ENCODE measurements at places on chromosomes 1 and 21.

DNA sequence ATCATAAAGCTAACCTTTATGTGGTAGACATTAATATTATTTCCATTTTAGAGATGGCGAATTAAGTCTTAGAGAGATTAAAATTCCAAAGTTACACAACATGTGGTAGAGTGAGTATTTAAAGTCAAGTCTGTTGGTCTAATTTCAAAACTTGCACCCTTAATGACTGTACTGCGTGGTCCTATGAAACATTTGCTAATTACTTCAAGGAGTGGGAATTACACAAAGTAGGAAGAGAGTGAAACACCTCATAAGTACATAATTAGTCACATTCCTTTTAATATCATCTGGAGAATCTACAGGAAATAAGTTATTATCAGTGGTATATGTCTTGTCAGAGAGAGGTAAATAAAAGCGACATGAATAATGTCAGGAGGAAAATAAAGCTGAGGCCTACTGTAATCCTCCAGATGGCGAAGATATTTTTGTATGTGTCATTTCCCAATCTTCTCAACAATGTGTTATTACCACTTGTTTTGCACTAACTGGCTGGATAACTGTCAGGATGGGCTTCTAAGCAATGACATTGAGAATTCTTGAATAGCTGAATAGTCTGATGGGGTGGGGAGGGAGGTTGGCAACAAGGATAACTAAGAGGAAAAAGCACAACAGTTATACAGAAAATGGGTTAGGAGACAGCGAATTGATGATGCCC lies 95.5 kb downstream of the TNFSF18 start:
- DNase-seq: no peak

GRCh38 chr1:222896630-222897526 lies 82.0 kb downstream of the DISP1 start:
- DNase-seq: no peak

GRCh38 chr1:175146529-175147213 lies 45.9 kb downstream of the KIAA0040 start:
- DNase-seq: peak; percentile 86

GRCh38 chr1:9251501-9251900 lies 16.9 kb downstream of the H6PD start:
- peak; percentile 93 for DNase-seq

DNA sequence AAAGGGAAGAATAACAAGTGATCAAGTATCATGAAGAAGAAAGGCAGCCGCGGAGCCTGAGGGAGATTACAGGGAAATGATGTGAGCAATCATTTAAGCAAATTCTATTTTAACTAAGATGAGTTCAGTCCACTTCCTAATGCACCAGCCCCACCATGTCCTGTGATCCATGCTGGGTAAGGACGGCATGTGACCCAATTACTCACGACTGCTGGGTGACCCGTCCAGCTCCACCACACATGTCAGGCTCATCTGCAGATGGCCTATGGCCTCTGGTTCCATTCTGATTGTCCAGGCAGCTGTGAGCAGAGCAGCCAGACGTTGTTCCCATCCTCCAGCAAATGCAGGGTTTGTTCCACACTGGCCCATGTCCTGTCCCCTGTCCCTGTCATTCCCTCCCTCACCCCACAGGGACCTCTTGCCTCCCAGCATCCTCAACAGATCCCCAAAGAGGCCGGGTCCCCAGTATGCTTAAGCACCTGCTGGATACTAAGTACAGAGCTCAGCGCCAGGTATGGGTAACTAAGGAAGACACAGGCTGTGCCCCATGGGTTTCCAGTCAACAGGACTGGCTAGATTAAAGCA lies 87.9 kb downstream of the MATN1 start:
- DNase-seq: no peak

DNA sequence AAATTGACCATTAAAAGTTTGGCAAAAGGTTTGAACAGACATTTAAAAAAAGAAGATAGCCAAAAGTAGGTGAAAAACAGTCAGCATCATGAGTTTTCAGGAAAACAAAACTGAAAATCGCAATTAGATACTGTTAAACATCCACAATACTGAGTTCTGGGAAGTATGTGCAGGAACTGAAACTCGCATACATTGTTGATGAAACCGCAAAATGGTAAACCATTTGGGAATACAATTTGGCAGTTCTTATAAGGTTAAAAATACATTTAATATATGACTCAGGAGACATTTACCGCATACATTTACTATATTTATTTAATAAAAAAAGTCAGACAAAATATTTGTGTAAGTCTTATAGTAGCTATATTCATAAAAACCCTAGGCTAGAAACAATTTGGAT lies 393.2 kb downstream of the COL11A1 start:
- DNase-seq: no peak

Measured in WERI-Rb-1 (cell line).